Stimulated activated CD4-positive, alpha-beta T cell treated with anti-CD3 and anti-CD28 coated beads, Interleukin-2, amount 100 ng/mL, for 24 hours (primary cell): ENCODE measurements at places on chromosomes 7 and 10.

DNA sequence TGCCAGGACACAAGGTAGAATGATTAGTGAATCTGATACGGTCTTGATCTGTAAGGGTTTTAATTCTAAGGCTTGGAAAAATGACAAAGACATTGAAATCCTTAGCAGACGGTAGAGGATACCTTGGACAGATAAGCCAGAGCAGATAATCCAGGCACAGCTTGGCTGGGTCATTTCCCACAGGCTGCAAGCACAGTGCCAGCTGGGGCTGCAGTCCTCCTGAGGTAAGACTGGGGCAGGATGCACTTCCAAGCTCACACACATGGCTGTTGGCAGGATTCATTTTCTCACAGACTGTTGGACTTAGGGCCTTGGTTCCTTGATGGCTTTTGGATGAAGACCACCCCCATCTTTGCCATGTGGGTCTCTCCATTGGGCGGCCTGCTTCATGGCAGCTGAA is 63.2 kb upstream of the BMPER start:
- no peak for DNase-seq

DNA sequence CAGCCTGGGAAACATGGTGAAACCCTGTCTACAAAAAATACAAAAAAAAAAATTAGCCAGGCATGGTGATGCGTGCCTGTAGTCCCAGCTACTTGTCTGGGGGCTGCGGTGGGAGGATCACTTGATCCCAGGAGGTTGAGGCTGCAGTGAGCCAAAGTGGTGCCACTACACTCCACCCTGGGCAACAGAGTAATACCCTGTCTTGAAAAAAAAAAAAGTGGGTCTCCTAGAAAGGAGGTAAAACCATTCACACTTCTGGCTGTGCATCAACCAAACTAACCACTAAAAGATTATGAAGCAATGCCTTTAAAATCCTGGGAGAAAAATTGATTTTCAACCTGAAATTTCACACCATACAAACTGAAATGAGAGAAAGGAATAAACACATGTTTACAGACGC is 35.4 kb upstream of the C10orf71 start:
- no peak for DNase-seq

GRCh38 chr7:104509874-104510273 is 181.5 kb downstream of the LHFPL3 start:
- no peak for DNase-seq

GRCh38 chr7:15848362-15848761 is 161.9 kb upstream of the MEOX2 start:
- DNase-seq, result no peak

DNA sequence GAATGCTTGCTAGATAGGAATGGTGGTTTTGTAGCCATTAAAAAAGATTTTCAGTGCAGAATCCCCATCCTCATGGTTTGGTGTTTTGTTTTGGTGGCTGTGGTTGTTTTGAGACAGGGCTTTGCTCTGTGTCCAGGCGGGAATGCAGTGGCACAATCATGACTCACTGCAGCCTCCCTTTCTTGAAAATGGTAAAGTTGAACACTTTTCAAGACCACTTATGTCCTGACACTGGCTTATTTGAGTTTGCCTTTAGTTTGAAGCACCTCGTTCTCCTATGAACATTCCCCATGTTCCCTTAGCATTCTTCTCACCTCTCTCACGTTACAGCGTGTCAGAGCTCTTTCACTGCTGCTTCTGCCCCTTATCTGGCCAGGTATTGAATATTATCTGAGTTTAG is 140.1 kb downstream of the LRRC4 start:
- no peak for DNase-seq

DNA sequence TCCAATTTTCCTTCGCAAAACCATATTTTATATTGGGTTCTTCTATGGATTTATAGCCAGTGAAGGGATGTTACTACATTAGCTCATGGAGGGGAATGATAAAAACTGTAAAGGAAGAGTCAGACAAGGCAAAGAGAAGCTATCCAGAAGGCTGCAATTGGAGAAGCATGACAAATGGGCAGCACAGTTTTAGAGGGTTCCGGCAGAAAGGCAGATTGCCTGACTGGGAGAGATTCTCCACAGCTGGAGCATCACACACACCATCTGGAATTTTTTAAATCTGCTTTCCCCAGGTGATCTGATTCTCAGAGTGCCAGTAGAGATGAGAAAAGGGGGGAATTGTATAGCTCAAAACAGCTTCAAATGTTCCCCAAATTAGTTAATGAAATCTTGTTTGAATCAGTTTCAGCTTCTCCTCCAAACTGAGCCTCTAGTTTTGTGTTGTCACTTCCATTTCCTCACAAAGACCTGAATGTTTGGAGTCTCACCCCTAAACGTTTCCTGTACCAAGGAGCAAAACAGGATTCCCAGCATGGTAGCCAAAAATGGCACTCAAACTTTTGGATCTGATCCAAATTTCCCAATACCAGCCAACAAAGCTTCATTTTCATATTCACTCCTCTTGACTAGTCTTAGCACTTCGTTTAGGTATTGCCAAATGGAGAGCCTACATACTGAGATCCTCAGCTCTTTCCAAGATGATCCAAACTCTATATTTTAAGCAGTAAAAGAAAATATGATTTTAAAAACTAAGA is 177.5 kb downstream of the HPSE2 start:
- no peak for DNase-seq

DNA sequence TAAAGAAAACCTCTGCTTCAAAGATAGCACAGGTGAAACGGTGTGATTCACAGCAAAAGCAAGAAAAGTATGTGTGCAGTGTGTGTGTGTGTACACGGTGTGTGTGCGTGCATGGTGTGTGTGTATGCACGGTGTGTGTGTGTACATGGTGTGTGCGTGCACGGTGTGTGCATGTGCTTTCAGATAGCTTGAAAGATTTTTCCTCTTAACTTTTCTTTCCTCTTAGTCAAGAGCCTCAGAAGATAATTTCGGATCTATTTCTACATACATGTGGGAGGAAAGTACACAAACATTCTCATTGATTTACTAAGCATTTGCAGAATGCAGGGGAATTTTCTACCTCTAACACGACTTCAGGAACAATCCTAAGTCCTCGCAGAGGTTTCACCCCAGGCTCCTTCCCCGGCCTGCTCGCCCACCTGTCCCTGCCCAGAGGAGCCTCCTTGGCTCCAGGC is 2.9 kb downstream of the FGFR2 start:
- DNase-seq, result no peak

GRCh38 chr10:121994429-121994941 is 5.5 kb downstream of the TACC2 start:
- DNase-seq, result no peak

- no peak for DNase-seq
Measured at GRCh38 chr10:29324220-29324841, 35.5 kb downstream of the LYZL1 start.

- no peak for DNase-seq
Measured at GRCh38 chr7:25951414-25952260, 200.4 kb upstream of the NFE2L3 start.

DNA sequence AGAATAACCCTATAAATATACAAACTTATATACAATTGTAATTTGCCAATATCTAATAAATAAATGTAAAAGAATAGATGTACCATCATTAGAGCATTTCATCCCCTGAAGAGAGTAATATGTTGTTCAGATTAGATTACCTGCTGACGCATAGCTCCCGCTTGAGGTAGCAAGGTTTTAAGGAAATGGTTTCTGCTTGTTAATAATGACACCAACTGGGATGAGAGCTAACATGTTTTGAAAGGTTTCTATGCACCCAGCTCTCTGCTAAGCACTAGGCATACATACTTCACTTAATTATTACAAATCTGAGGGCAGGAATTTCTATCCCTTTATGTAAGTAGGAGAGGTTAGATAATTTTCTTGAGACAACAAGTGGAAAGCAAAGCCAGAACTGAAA is 1003.3 kb upstream of the SORCS1 start:
- DNase-seq, result no peak

GRCh38 chr10:60576130-60577069 is 186.7 kb upstream of the ANK3 start:
- no peak for DNase-seq

DNA sequence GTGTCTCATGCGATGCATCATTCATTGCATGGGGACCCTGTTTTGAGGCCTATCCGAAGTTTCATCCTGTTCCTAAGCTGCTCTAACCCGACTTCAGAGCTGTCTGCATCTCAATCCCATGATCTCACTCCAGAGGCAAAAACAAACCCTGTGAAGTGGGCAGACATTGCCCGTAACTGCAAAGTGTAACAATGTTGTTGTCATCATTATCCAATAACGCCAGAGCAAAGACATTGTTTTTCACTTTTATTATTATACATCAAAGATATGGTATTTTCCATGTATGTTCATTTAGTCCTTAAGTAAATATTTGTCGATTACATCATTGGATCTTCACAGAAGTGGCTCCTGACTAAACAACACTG is 246.7 kb downstream of the KLF6 start:
- DNase-seq, result no peak

GRCh38 chr7:47342296-47343060 is 239.4 kb downstream of the TNS3 start:
- no peak for DNase-seq

DNA sequence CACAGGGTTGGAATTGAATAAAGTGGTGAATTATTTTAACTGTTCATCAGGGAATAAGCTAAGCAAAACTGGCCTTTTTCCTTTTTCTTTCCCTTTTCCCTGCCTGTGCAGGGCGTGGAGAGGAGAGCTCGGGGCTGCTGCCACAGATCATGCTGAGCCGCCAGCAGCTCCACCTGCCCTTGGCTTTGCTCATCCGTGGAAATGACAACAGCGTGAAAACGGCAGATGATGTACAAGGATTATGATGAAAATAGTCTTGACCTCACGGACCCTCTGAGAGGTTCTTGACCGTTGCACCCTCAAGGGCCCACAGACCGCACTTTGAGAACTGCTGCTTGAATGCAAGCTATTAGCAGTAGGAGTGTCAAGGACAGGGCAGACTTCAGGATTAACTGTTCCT is 10.6 kb downstream of the PPP2R2D start:
- no peak for DNase-seq

DNA sequence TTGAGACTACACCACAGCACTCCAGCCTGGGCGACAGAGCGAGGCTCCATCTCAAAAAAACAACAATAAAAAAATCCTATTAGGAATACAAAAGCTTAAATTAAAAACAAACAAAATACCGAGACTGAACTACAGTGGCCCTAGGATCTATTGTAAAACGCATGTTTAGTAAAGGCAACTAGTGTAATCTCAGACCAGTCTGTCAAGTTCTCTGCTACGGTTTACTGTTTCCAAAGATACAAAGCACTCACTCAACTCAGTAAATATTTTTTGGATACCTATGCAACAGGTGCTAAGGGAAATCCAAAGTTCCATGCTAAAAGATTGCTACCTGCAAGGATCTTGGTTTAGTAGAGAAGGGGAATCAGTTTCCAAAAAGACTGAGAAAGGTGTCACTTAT is 3.4 kb upstream of the MIOS start:
- DNase-seq, result no peak

- DNase-seq, result no peak
Measured at GRCh38 chr7:16086743-16087142, 334.6 kb downstream of the CRPPA start.

GRCh38 chr7:98462911-98463633 is 62.2 kb upstream of the BAIAP2L1 start:
- no peak for DNase-seq

- no peak for DNase-seq
Measured at GRCh38 chr7:95436407-95436806, 1.6 kb upstream of the PON2 start.

- DNase-seq, result no peak
Measured at GRCh38 chr7:34675749-34676374, 17.8 kb downstream of the NPSR1 start.

DNA sequence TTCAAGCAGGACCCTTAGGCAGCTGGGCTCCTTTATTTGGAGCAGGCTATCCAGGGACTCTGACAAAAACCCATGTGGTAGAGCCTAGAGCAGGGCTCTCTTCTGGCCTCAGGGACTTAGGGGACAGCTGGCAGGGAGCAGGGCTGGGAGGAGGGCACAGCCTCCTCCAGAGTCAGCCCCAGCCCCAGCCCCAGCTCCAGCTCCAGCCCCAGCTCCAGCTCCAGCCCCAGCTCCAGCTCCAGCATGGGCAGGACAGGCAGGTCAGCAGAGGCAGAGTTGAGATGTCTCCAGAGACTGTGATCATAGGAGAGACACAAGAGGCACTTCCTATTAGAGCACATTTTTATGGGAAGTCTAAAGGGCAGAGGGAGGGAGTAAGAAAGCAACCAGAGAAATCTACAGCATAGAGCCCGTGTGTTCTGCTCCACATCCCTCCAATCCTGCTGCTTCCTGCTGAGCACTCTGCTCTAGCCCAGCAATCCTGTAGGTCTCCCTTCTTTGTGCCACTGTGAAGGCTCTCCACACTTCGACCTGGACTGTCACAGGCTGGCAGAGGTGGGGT is 13.3 kb upstream of the C10orf53 start:
- no peak for DNase-seq

- DNase-seq, result no peak
Measured at GRCh38 chr10:97858001-97858439, 8.4 kb downstream of the GOLGA7B start.

DNA sequence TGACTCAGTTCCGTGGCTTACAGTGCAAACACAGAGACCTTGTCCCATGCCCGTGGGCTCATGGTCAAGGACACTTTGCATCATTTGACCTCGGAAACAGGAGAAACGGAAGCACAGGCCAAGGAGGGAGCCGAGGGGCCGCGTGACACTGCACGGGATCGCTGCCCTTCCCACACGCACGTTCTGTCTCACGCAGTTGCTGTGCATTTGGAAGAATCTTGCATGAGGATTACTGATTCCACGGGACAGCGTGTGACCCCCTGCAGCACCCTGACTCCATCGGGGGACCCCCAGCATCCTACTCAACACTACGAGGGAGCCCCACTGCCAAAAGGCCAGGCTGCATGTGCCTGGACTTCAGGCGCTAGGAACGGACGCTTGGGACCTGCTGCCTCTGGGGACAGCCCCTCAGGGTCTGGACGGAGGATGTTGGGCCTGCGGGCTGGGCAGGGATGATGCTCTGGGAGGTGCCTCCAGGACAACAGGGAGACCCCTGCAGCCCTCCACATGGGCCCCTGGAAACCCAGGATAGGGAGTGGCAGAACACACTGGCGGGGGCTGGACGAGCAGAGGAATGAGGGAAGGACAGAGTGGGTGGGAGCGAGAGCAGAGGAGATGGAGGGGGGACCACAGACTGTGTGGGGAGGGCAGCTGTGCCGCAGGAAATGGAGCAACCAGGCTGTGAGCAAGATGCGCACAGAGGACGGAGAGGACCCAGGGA is 222.2 kb downstream of the DNAJB6 start:
- DNase-seq, result no peak

DNA sequence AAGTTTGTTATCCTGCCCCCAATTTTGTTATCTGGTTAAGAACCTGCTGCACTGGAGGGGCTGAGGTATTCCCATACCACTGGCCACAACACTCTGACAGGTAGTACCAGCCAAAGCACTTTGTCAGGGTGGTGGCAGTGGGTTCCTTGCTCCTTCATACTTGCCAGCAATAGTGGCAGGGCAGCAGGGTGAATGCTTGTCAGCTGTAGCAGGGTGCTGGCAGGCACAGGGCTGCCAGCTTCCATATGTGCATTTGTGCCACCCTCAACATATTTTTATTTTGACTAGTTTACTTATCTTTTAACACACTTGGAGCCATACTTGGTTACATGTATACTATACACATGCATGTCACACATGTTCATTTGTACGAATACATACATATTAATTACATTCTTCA is 294.0 kb upstream of the VWC2 start:
- DNase-seq, result no peak
